ENCODE measurements at places on chromosomes 6 and 20.
A peak's percentile ranks its signal among the peaks of the same experiment; 100 is the strongest.

DNA sequence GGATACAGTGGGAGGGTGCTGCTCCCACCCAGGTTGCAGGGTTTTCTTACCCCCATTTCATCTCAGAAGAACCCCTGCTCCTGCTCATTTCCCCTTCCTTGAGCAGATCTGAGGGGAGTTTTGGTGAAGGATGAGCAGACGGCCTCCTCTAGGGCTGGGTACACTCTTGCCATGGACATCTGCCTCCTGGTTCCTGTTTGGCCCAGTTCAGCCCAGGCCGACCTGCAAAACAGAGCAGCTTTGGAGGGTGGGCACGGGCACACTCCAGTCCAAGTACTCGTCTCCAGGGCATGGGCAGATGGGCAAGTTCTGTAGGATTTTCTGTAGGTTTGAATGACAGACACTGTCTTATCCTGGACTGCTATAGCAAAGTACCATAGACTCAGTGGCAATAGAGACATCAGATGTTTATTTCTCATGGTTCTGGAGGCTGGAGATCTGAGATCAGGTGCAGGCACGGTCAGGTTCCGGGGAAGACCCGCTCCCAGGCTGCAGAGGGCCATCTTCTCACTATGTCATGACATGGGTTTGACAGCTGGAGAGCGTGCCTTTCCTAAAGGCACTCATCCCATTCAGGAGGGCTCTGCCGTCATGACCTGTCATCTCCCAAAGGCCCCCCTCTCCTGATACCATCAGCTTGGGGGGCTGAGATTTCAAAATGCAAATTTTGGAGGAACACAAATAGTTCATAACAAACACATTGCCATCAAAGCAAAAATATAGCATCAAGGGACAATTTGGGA, 6.2 kb downstream of the NPBWR2 start:
- no peak for DNase-seq

DNA sequence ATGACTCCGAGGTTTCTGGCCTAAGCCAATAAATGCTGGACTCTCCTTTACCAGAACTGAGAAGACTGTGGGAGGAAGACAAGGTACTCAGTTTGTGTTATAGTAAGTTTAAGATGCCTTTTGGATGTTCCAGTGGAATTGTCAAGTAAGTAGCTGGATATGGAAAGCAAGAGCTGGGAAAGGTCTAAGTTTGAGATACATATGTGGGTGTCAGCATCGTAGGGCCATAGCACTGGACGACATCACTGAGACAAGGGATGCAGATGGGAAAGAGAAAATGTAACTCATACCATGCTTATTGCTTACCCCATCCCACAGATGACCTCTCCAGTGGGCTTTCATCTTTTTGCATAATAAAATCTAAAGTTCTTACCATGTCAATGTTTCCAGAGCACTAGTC, 45.5 kb upstream of the ZNF217 start:
- DNase-seq: no peak

DNA sequence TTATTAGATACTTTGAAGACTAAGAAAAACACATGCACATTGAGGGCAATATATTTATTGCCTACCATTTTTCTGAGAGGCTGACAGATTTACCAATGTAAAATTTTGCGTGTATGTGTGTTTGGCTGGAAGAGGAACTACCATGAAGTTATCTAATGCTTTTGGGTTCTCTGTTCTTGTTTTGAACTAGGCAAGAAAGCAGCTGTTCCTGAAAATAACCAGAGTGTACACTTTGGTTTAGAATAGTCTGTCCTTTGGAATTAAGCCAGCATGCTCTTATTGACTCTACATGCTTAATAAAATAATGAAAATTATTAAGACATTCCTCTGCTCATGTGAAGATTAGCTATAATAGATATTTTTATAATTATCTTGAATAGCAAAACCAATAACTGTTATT, 129.2 kb downstream of the MYB start:
- DNase-seq: no peak

- DNase-seq: no peak
These were observed 5.0 kb downstream of the PYGB start for GRCh38 chr20:25252686-25253421.

GRCh38 chr6:72522735-72523141, 99.1 kb upstream of the KCNQ5 start:
- DNase-seq: peak; percentile 8

DNA sequence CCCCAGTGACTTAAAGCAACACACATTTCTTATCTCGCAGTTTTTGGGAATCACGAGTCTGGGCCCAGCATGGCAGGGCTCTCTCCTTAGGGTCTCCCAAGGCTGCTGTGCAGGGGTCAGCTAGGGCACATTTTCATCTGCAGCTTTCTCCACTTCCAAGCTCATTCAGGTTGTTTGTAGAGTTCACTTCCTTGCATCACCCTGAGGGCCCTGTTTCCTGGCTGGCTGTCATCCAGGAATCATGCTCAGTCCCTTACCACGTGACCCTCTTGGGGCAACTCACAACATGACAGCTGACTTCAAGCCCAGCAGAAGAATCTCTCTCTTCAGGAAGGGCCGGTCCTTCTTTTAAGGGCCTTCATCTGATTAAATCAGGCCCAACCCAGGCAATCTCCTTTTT, 21.3 kb downstream of the SNAP25 start:
- peak; percentile 65 for DNase-seq

Measured in SHP77 treated with DMSO at 0.1 percent for 48 hours (cell line).